Dermis blood vessel endothelial cell (primary cell): ENCODE measurements at places on chromosomes 6 and 20. TPM values are rescaled to one million over a fixed set of nuclear protein-coding genes. Genes with fewer than 3 reads are reported as not detected.
A peak's percentile ranks its signal among the peaks of the same experiment; 100 is the strongest.

The PRSS35 gene
- not detected in 2 replicates for total RNA-seq

GRCh38 chr6:52667572-52667971 lies 3.3 kb upstream of the TMEM14A start:
- DNase-seq, result no peak

GRCh38 chr20:23362392-23363256 lies 642 bp downstream of the GZF1 start:
- DNase-seq, result peak; percentile 70

DNA sequence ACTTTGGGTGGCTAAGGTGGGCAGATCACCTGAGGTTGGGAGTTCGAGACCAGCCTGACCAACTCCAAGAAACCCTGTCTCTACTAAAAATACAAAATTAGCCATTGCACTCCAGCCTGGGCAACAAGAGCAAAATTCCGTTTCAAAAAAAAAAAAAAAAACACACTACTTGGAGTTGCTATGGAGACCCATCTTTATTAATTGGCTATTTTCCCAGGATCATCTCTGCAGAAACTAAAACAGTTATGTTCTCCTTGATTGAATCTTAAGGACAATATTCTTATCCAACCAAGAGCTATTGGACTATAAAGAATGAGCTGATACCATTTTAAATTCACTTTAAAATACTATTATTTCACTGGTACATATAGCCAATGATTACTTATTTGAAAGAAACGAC lies 14.7 kb downstream of the AKIRIN2 start:
- DNase-seq, result no peak

The BHLHE23 gene
- not detected in 2 replicates for total RNA-seq

DNA sequence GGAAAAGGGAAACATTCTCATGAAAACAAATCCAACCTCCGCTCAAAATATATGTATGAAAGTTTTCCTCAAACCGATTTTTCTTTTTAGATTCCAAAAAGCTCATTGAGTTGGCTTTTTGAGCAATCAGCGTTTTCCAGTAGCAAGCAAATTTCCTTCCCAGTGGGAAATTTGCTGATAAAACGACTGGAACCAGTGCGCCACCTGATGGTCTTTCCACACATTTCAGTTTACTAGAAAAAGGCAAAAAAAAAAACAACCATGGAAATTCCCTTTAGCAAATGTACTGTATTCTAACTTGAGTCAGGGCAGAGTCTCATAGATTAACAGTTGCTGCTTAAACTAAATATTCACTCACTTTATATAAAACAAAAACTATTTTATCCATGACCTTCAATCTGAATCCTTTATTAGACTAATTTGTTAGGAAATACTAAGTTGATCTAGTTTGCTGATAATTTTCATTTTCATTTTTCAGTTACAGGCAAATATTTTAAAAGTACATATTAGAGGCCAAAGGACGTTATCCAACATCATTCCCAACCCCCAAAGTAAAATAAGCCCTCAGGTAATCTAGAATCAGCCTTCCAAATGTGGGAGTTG lies 271.5 kb downstream of the FOXA2 start:
- peak; percentile 63 for DNase-seq

The OR2H1 gene
- not detected in 2 replicates for total RNA-seq
